ENCODE measurements at places on chromosomes 4 and X.

GRCh38 chrX:20378233-20378920 is 111.7 kb upstream of the RPS6KA3 start:
- peak; percentile 7 for DNase-seq

GRCh38 chr4:21290562-21290961 is 590.3 kb downstream of the PACRGL start:
- no peak for DNase-seq

DNA sequence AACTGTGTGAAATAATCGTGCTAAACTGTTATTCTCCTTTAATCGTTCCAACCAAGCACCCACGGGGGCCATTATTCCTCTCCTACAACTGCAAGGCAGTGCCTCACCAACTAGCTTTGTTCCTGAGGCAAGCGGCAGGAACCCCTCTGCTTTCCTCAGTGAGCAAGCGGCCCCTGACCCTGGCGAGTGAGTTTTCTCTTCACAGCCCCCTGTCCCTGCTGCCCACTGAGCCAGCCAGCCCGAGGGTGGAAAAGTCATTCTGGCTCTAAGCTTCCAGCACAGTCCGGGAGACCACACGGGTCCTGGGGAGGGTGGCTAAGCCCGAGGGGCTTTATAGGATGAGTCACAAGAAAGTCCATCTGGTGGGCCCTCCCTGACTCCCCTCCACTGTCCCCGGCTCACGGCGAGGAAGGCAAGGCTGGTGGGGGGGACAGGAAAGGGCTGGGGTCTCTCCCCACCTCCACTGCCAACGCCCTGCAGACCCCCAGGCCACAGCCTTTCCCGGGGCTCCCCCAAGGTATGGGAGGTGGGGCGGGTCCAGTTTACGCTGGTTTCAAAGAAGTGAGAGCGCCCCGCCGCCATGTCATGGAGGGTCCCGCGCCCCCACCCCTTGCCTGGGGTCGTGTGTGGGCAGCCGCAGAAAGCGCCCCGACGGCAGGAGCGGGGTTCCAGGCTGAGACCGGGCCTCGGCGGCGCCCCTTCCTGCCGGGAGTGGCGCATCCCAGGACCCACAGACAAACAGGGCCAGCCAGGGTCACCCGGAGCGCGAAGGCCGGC is 45.0 kb downstream of the CPLX1 start:
- DNase-seq = no peak

DNA sequence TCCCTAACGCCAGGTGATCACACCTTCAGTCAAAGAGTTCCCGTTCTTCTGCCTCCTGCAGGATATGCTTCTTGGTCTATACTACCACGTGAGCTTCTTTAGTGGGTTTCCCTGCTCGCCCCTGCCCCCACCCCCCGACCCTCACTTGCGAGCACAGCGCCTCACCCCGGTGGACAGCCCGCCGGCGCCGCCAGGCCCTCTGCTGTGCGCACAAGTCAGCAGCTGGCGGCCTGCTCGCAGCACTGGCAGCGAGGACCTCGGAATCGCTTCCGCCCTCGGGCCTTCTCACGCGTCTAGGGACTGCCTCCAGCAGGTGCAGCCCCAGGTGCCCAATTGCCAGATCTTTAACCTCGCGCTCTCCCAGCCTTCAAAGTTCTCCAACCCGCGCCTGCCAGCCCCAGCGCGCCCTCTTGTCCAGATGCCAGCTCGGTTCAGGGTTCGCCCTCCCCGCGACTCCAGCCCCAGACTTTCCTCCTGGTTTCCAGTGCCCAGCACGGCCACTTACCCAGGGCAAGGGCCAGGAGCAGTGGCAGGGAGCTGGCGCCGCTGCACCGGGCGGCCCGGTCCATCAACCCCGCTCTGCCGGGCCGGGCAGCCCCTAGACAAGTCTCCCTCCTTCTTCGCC is 454 bp downstream of the BTC start:
- DNase-seq = peak; percentile 12

GRCh38 chr4:107640197-107640596 is 79.8 kb downstream of the PAPSS1 start:
- no peak for DNase-seq

- DNase-seq = no peak
Measured at GRCh38 chrX:67583171-67583570, 39.4 kb downstream of the AR start.

- DNase-seq = no peak
Measured at GRCh38 chr4:2073808-2074481, 14.8 kb downstream of the NAT8L start.

GRCh38 chr4:113382704-113383103 is 333.3 kb downstream of the ANK2 start:
- no peak for DNase-seq

- no peak for DNase-seq
Measured at GRCh38 chrX:130999360-130999759, 58.8 kb upstream of the ARHGAP36 start.

DNA sequence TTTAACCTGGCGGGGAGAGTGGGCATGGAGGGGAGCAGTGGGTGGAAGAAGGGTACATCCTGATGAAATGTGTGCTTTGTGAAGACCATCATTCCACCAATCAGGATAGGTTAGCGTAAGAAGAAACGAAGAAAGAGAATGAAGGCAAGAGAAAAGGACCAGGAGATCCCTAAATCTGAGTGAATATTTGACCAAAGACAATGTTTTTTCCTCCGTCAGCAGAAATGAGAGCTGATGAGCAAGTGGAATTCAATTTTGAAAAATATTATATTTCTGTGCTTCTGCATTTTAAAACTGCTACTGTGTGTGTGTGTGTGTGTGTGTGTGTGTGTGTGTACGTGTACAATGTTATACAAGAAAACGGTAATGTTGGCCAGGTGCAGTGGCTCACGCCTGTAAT is 58.3 kb upstream of the NOCT start:
- DNase-seq = no peak

DNA sequence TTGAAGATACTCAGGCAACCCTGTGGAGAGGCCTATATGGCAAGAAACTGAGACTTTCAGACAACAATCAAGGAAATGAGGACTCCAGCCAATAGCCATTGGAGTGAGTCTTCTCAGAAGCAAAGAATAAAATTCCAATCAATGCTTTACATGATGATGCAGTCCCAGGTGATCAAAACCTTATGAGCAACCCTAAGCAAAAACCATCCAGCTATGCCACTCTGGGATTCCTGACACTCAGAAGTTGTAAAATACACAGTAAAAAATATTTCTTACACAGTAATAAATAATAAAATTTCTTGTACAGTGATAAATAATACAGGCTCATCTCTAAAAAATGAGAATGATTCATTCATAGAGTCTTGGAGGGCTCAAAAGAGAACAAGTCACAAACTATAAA is 150.6 kb downstream of the IL15 start:
- no peak for DNase-seq

DNA sequence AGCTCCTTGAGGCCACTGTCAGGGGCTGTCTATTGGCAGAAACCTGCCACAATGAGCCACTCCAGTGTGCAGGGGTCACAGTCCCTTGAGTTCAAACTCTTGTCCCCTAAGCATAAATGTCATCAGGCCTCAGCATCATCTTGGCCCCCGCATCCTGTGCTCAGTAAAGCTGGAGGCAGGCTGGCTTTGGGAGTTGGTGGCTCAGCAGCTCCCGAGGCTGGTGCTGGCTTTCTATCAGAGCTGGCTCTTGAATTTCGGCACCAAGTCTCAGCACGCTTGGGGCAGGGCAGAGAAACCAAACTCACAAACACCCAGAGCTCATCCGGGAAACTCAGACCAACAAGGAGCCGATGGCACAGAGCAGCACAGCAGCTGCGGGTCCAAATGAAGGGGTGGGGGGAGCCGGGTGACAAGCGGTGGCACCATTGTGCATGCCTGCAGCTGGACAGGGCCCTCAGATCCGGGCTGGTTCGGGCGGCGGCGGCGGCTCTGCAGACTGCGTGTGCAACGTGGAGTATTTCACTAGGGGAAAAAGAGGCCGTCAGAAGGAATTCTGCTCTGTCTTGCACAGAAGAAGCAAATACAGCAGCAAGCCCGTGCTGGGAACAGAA is 75.5 kb downstream of the MTMR1 start:
- DNase-seq = no peak

- no peak for DNase-seq
Measured at GRCh38 chr4:55545151-55545550, 1.6 kb downstream of the CLOCK start.

- DNase-seq = no peak
Measured at GRCh38 chr4:32985256-32985655, 2265.1 kb downstream of the PCDH7 start.

GRCh38 chr4:3251691-3252479 is 2.9 kb downstream of the MSANTD1 start:
- no peak for DNase-seq

- DNase-seq = no peak
Measured at GRCh38 chr4:122099896-122100295, 52.2 kb upstream of the BLTP1 start.

GRCh38 chr4:1193206-1194009 is 21.0 kb upstream of the SPON2 start:
- DNase-seq = no peak

GRCh38 chr4:35526456-35526855 is 717.9 kb downstream of the ARAP2 start:
- no peak for DNase-seq

DNA sequence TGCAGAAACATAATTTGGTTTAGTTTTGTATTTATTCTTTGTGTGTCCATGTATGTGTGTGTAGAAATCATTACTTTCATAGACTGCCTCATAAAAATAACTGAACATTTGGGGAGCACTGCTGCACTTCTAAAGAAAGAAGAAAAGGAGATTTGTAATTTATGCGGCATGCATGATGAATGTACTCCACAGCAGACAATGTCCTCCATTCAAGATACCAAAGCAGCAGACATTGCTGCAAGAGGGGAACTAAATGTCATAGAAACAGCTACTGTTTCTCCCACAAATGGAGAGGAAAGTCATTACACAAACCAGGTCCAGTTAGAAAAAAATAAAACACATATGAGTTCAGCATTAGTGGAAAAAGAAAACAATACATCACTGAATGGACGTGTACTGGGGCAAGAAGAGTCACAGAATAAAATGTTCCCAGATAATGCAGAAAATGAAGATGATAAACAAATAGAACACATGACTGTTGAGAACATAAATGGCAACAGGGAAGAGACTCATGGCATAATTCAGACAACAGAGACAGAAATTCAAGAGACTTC is 2.6 kb downstream of the DTHD1 start:
- no peak for DNase-seq

DNA sequence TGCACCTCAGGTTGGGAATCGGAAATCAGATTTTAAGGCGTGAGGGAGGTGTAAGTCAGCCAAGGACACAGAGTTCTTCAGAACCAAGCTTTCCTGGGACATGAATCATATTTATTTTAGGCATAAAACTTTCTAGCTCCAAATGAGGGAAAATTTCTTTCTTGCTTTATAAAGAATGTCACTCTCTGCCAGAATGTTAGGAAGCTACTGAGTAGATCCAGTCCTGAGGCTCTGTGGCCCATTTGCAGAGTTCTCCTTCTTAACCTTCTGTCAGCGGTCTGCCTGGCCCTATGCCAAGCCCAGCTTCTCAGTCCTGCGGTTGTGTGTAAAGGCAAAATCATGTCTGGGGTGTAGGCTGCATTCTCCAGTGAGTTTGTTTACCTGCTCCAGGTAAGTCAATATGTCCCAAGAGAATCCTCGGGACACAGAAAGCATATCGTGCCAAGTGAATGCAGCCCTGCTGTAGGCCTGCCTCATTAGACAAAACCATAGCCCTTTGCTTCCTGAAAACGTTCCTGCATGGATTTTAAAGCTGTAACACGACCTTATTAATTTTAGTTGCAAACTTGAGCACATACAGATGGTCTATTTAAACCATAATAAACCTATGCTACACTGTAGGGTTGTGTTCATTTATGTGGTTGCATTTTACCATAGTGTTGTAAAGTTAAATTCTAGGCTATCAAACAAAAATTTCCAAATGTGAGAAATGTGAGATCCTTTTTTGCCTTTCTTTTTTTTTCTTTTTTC is 29.2 kb upstream of the CCNI start:
- no peak for DNase-seq

GRCh38 chr4:39970671-39971640 is 6.8 kb downstream of the PDS5A start:
- no peak for DNase-seq

DNA sequence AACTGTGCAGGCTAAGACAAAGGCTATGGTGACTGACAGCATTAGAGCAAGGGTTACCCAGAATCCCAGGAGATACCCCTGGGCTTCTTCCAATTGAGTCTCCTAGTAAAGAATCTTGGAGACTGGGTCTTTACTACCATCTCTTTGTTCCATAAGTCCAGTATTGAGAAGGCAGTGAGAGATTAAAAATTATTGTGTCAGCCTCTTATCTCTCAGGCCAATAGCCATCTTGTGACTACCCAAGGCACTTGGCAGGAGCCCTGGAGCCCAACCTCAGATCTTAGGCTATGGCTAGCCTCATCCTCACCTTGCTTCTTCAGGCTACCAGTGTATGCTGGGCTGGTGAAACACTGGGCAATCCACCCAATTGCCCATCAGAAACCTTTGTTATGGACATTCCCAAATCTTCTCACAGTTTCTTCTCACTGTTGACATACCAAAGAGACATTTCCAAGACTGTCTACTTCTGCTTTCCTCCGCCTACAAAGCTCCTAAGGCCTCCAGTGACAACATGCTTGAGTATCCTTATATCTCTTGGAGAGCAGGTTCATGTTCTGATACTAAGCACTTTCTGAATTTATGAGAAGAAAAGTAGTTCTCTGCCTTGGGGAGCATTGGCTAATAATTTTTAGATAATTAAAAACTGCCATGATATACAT is 76.3 kb upstream of the STIM2 start:
- no peak for DNase-seq

GRCh38 chrX:50704360-50704759 is 109.6 kb downstream of the SHROOM4 start:
- no peak for DNase-seq
